ENCODE measurements at places on chromosomes 4 and X. TPM values are rescaled to one million over a fixed set of nuclear protein-coding genes. Genes with fewer than 3 reads are reported as not detected.

Gene P2RY8
- 114 TPM for total RNA-seq

Gene ADH1A
- not detected for total RNA-seq

Gene FAM53A
- total RNA-seq: 9.4 TPM

Gene RGN
- total RNA-seq: not detected

GRCh38 chrX:71532078-71532752 is 689 bp upstream of the OGT start:
- DNase-seq: peak; percentile 58

- peak; percentile 81 for DNase-seq
These were observed at the start of gene SLC9A7 for GRCh38 chrX:46758956-46759644. SLC9A7 (minus strand) TSS chrX:46759118; CDS start chrX:46759029, 89 bp downstream.

DNA sequence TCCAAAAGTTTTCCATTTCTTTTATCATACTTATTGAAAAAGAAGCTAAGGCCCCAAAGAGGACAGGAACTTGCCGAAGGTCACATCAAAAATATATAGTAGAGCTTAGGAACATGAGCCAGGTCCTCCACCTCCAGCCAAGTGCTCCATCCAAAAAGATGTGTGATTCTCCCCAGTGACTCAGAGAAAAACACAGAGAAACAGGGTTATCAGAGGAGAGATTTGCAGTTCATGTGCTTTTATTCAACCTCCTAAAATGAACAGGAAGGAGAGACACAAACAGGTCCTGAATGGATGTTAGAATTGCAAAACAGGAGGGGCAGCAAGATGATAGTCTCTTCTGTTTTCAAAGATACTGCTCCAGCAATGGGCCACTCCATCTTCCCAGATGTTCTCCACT is 19.6 kb upstream of the FGF16 start:
- DNase-seq: no peak

- DNase-seq: no peak
These were observed 25.3 kb upstream of the CLDN24 start for GRCh38 chr4:183347566-183347965.

GRCh38 chrX:38232079-38232686 is 11.5 kb upstream of the SRPX start:
- DNase-seq: no peak

GRCh38 chrX:47170861-47171692 is 22.6 kb upstream of the UBA1 start:
- no peak for DNase-seq

All from hematopoietic multipotent progenitor cell (in vitro differentiated cells).